ENCODE measurements at places on chromosomes 6 and 20.
A peak's percentile ranks its signal among the peaks of the same experiment; 100 is the strongest.

DNA sequence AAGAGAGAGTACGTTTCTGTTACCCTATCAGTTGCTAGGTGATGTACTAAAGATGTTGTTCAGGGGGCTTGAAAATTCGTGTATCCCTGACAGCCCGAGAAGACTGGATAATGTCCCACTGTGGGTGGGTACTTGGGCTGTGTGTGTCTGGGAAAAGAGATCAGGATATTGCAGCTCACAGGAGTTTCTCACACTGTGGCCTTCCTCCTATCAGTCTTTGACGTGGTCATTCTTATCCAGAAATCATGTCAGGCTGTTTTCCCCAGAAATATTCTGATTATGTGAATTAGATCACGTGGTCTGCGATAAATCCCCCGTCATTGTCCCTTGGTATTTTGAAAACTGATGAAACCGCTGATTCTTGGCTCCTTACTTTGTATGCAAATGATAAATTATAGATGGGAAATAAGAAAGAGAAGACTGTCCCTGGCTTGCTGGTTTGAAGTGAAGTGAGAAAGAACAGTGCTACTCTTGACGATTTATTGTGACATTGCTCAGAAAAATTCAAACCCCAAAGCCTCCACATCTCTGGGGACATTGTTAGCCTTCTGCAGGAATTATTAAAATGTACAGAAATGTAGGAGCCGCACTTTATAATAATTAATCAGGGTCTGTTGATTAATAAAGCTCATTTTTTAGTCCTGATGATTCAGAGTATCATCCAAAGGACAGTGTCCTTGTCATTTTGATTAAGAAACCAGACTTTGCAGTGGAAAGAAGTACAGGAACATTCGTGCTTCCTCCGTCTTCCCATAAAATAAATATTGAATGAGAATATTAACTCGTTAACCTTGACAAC lies 167.5 kb upstream of the TSHZ2 start:
- DNase-seq, result no peak

- no peak for DNase-seq
Observed at GRCh38 chr6:33716890-33717632, 5.6 kb upstream of the UQCC2 start.

DNA sequence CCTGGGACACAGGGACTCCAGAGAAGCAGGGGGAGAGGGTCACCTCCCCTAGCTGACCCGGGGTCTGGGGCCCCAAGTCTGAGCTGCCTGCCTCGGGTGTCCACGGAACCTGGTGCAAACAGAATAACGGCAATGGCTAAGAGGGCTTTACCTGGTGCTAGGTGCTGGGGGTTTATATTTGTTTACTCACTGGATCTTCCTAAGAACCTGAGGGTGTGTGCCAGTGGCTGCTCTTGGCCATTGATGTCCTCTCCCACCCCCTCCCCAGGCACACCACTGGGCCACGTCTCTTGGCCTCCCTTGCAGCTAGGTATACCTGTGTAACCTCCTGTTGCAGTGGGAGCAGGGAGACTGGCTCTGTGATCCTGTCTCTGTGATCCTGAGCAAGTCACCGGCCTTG lies 157.9 kb upstream of the MLN start:
- no peak for DNase-seq

GRCh38 chr6:148997865-148998264 lies 251.0 kb downstream of the UST start:
- DNase-seq, result no peak

- DNase-seq, result no peak
Observed at GRCh38 chr6:139647841-139648240, 273.4 kb upstream of the CITED2 start.

DNA sequence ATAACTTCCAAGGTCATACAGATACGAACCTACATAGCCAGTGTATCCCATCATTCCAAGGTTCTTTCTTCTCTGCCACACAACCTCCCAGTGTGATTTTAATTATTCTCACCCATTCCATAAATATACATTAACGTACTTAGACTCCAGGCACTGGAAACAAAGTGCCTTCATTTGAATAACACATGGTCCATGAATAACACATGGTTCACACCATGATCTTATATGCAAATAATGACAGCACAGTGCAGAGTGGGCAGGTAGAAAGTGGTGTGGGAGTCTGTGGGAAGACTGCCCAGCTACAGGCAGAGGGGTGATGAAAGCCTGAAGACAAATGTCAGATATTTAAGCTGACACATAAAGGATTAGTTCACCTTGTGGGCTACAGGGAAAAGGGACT lies 425.2 kb downstream of the HACE1 start:
- DNase-seq, result no peak

DNA sequence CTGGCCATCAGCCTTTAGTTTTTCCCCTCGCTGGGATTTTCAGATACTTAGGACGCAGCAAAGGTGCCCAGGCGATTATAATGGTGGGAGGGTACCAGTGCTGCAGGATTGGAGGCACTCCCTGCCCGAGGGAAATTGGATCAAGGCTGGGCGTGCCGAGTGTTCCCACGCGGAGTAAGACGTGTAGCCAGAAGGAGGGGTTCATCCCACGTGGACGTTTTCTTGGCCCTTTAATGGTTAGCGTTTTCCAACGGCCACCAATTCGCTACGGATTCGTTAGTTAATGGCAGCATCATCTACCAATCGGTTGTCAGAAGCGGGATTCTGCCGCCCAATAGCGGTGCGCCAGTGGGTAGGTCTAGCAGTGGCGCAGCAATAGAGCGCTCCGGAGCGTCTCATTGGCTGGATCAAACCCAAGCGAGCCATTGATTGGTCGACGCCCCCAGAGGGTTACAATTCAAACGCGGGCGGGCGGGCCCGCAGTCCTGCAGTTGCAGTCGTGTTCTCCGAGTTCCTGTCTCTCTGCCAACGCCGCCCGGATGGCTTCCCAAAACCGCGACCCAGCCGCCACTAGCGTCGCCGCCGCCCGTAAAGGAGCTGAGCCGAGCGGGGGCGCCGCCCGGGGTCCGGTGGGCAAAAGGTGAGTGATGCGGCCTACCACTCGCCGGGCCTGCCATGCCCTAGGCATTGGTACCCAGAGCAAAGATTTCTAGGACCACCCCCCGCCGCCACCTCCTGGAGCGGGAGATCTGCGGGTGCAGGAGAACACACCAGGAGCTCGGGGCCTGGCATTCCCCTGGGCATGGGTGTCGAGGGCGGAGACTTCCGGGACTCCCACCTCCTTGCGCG lies at the start of gene UBE2C:
UBE2C (plus strand) TSS at position 488 of the 849 bp plus-strand sequence; CDS start at position 540, 52 bp downstream.
- peak; percentile 91 for DNase-seq

DNA sequence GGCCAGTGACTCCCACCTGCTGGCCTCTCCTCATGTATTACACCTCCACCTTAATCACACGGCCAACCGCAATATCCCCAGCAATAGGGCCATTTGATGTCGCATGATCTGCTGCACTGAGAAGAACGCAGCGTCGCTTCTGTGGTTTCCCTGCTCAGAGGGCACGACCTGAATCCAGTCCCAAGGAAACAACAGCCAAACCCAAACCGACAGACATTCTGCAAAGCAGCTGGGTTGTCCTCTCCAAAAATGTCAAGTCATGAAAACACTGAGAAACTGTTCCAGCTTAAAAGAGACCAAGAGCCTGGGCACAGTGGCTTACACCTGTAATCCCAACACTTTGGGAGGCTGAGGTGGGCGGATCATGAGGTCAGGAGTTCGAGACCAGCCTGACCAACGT lies 7.5 kb upstream of the BPI start:
- no peak for DNase-seq

DNA sequence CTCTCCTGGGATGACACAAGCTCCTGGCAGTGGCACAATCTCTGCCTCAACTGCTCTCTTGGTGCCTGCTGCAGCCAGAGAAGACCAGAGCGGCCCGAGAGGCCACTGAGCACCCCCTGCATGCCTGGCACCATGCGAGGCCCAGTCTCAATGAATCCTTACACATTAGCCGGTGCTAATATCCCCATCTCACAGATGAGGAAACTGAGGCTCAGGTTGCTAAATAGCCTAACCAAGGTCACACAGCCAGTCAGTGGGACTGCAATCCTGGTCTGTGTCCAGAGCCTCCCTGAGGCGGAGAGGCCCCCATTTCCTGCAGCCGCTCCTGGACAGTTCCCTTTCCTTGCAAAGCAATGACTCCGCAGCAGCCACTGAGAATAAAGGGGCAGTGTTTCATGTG lies 81.2 kb downstream of the GRM4 start:
- DNase-seq, result no peak

DNA sequence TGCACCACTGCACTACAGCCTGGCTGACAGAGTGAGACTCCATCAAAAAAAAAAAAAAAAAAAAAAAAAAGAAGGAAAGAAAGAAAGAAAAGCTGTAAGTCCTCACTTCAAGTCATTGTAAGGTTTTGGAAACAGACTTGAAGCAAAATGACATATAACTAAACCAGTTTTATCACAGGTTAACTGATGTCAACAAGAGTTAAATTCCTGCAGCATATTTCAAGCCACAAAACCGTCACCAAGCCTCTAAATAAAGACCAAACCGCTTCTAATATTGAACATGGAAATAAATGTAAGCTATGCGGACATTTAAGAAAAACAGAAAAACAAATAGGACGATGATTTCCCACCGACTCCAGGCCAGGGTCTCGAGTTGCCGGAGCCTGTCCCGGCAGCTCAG lies 88.9 kb upstream of the RPS6KA2 start:
- DNase-seq, result no peak

GRCh38 chr6:165729307-165729936 lies 66.4 kb upstream of the PDE10A start:
- no peak for DNase-seq

DNA sequence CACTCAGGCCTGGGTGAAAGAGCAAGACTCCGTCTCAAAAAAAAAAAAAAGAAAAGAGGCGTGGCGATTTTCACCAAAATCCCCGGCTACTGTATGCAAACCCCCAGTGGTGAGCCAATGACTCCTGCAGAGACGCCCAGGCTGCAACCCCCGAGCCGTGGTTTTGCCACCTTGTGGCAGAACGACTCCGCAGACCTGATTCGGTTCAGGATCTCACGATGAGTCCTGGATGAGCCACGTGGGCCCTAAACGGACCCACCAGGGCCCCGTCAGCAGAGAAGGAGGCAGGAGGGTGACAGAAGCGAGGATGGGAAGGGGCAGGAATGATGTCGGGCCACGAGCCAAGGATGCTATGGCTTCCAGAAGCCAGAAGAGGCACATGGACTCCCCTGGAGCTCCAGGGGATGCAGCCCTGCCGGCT lies 42.5 kb downstream of the SLC2A4RG start:
- peak; percentile 6 for DNase-seq

- no peak for DNase-seq
Observed at GRCh38 chr20:10661261-10661660, 12.5 kb downstream of the JAG1 start.

- no peak for DNase-seq
Observed at GRCh38 chr6:28817808-28818145, 106.0 kb downstream of the TRIM27 start.

- no peak for DNase-seq
Observed at GRCh38 chr6:42259286-42259685, 41.6 kb upstream of the MRPS10 start.

- DNase-seq, result no peak
Observed at GRCh38 chr6:153149891-153150290, 18.8 kb upstream of the RGS17 start.

DNA sequence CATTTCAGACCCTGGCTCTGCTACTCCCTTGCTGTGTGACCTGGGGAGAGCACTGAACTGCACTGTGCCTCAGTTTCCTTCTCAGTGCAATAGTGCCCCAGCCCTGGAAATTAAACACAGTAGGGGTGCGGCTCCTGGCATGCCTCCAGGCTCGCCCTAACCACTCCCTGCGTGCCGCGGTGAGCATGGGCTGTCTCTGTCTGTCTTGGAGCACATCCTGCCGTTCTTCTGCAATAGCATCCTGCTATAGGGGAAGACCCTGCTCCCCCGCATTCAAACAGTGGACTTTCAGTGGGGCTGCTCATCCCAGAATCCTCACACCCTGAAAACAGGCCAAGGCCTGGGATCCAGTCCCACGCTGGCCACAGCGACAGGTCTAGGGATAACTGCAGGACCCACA lies 129.5 kb downstream of the FOXC1 start:
- DNase-seq, result no peak

GRCh38 chr6:73308712-73309534 lies 45.2 kb downstream of the DPPA5 start:
- no peak for DNase-seq

DNA sequence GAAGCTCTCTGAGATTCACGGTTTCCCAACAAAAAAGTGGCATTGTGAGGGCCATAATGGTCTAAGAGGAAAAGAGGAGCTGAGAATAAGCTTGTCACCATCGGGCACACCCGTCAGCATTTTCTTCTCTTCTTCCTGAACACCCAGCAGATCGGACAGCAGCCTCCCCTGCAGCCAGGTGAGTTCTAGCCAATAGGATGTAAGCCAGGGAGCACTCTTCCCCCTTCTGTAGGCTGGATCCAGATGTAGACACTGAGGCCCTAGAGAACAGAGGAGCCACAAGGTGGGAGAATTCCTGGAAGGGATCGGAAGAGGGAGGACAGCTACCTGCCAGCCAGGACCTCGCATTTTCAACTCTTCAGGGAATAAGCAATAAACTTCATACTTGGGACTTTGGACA lies 228.0 kb downstream of the SYNDIG1 start:
- no peak for DNase-seq

DNA sequence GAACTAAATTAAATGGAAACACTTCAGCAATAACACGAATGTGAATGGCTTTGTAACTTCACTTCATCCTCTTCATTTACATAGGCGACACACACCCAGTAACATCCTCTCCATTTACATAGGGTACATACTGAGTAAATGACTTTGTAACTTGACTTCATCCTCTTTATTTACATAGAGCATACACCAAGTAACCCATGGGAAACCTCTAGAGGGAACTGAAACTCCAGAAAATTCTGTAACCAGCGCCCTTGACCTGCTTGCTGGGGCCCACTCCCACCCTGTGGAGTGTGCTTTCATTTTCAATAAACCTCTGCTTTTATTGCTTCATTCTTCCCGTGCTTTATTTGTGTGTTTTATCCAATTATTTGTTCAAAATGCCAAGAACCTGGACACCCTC lies 81.6 kb upstream of the OPRM1 start:
- no peak for DNase-seq

- DNase-seq, result no peak
Observed at GRCh38 chr20:42594011-42594410, 595.7 kb downstream of the PTPRT start.

DNA sequence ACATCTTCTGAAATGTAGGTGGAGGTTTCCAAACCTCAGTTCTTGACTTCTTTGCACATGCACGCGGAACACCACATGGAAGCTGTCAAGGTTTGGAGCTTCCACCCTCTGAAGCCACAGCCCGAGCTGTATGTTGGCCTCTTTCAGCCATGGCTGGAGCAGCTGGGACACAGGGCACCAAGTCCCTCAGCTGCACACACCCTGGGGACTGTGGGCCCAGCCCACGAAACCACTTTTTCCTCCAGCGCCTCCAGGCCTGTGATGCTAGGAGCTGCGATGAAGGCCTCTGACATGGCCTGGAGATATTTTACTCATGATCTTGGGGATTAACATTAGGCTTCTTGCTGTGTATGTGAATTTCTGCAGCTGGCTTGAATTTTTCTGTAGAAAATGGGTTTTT lies 68.7 kb downstream of the RNF217 start:
- no peak for DNase-seq

DNA sequence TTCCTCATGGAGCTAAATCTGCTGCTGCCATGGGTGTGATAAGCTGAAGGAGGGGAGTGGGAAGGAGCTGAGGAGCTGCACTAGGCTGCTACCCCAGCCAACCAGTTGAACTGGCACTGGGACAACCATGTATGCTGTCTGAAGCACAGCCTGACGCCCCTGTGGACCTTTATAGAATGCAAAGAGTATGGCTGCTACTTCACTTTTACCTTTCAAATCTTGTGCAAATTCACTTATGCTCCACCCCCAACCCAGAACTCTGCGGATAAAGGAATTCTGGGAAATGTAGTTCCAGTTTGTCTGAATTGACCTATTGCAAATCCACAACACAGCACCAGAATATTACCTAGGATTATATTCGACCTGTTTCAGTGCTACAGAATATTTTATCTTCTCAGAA lies 217.4 kb upstream of the SLC35B3 start:
- no peak for DNase-seq

Measured in stimulated activated CD8-positive, alpha-beta memory T cell treated with anti-CD3 and anti-CD28 coated beads, Interleukin-15, amount 100 ng/mL, for 4 hours (primary cell).